ENCODE measurements at places on chromosomes 11 and 22. TPM values are rescaled to one million over a fixed set of nuclear protein-coding genes. Genes with fewer than 3 reads are reported as not detected.

The MPZL3 gene
- total RNA-seq = 76.3 TPM

The SCGB1A1 gene
- not detected for total RNA-seq

The CNTN5 gene
- total RNA-seq = not detected

The CYP2D6 gene
- total RNA-seq = 6.6 TPM

The PTGDR2 gene
- total RNA-seq = 0.16 TPM

The VSIG10L2 gene
- not detected for total RNA-seq

The NCF4 gene
- total RNA-seq = 8.5 TPM

The RBM4B gene
- 12.5 TPM for total RNA-seq

The CLMP gene
- 0.17 TPM for total RNA-seq

The MAJIN gene
- 2.7 TPM for total RNA-seq

The OR51B4 gene
- total RNA-seq = not detected

The DRD4 gene
- 1.7 TPM for total RNA-seq

The SLC25A18 gene
- total RNA-seq = not detected

The ST14 gene
- not detected for total RNA-seq

The MOGAT2 gene
- not detected for total RNA-seq

The LGALS12 gene
- 0.37 TPM for total RNA-seq

The KCNQ1 gene
- 11.4 TPM for total RNA-seq

The SLC22A6 gene
- not detected for total RNA-seq

The SPDYC gene
- not detected for total RNA-seq

The WNT11 gene
- 0.16 TPM for total RNA-seq

The GSTT4 gene
- total RNA-seq = not detected

The DEUP1 gene
- total RNA-seq = not detected

The PLXNB2 gene
- total RNA-seq = 34.0 TPM

The PPME1 gene
- 42.8 TPM for total RNA-seq

The KBTBD4 gene
- 18.6 TPM for total RNA-seq

The CD6 gene
- 298 TPM for total RNA-seq

The TEX54 gene
- 0.77 TPM for total RNA-seq

The OR8H3 gene
- not detected for total RNA-seq

The RTN4RL2 gene
- total RNA-seq = 0.97 TPM

The SEPTIN5 gene
- total RNA-seq = 1.9 TPM

The OR52E8 gene
- not detected for total RNA-seq

The SCGB1D2 gene
- not detected for total RNA-seq

The NXPE2 gene
- not detected for total RNA-seq

The TMA7B gene
- total RNA-seq = 2.5 TPM

The CD3E gene
- total RNA-seq = 419 TPM

The LIF gene
- 71.3 TPM for total RNA-seq

The TEX12 gene
- total RNA-seq = not detected

The HEPHL1 gene
- total RNA-seq = not detected

The ANO9 gene
- 56.5 TPM for total RNA-seq

The GVQW3 gene
- total RNA-seq = 3.8 TPM

The OR10S1 gene
- total RNA-seq = not detected

The DGCR8 gene
- total RNA-seq = 46.6 TPM

The STK33 gene
- total RNA-seq = 6.2 TPM

The UVRAG gene
- 20.7 TPM for total RNA-seq

The GGTLC3 gene
- not detected for total RNA-seq

The CCDC89 gene
- total RNA-seq = 0.90 TPM

The DCHS1 gene
- total RNA-seq = 2.9 TPM

The OR8D1 gene
- total RNA-seq = not detected

The KCNJ1 gene
- total RNA-seq = not detected

The HOATZ gene
- total RNA-seq = not detected

The SSTR3 gene
- 10.0 TPM for total RNA-seq

The CHST1 gene
- not detected for total RNA-seq

The MYO7A gene
- 0.29 TPM for total RNA-seq

The FJX1 gene
- total RNA-seq = 0.46 TPM

The RAB38 gene
- total RNA-seq = 13.8 TPM

The KLHL35 gene
- total RNA-seq = 0.93 TPM

The GALNT18 gene
- 2.4 TPM for total RNA-seq

The RAC2 gene
- 620 TPM for total RNA-seq

The NXPE1 gene
- not detected for total RNA-seq

Data from activated T-cell treated with anti-CD3 and anti-CD28 coated beads, Interleukin-2, amount 50 U/mL, for 72 hours (primary cell).